ENCODE measurements at places on chromosomes 7 and 10.

DNA sequence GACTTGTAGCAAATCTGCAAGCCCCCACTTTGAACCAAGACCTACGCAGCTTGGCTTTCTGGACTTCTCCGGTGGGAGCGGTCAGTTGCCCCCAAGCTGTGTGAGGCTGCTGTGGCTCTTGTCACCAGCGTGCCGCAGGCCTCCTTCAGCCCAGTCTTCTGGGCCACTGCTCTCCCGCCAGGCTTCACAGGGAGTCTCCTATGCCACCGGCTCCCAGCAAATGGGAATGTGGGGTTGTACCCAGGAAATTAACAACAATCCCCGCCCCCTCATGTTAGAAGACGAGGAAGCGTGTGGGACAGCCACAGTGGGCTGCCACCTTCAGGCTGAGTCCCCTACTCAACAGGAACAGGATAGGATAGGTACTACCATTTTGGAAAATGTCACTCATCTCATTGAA, 4.2 kb downstream of the WDR86 start:
- no peak for DNase-seq

- DNase-seq, result no peak
These were observed 440.8 kb downstream of the HTR7 start for GRCh38 chr10:90417029-90417428.

DNA sequence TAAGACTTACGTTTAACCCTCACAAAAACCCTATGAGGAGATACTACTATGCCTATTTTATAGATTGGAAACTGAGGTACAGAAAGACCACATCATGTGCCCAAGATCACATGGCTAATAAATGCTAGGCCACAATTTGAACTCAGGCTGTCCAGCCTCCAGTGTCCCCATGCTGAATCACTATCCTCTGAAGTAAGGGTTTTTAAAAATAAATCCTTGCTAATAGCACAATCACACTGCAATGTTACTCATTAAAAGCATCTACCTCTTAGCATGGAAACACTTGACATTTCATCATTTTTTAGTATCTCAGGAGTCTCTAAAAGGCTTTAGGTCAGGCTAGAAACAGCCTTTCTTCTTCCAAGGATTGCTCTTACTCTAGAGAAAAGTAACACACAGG, 50.0 kb upstream of the PPP1R3C start:
- no peak for DNase-seq

DNA sequence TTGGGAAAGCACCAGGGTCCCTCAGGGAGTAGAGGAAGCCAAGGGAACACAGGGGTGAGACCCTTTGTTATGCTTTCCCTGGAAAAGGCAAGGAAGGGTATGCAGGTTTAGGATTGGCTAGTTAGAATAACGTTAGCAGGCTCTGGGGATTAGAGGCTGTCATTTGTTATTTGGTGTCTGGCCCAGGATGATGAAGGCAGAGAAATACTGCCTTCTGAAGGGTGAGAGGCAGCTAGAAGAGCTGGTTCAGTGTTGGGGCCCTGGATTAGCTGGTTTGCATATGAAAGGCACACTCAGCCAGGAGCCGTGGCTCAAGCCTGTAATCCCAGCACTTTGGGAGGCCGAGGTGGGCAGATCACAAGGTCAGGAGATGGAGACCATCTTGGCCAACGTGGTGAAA, 3.0 kb upstream of the PILRA start:
- DNase-seq, result no peak

DNA sequence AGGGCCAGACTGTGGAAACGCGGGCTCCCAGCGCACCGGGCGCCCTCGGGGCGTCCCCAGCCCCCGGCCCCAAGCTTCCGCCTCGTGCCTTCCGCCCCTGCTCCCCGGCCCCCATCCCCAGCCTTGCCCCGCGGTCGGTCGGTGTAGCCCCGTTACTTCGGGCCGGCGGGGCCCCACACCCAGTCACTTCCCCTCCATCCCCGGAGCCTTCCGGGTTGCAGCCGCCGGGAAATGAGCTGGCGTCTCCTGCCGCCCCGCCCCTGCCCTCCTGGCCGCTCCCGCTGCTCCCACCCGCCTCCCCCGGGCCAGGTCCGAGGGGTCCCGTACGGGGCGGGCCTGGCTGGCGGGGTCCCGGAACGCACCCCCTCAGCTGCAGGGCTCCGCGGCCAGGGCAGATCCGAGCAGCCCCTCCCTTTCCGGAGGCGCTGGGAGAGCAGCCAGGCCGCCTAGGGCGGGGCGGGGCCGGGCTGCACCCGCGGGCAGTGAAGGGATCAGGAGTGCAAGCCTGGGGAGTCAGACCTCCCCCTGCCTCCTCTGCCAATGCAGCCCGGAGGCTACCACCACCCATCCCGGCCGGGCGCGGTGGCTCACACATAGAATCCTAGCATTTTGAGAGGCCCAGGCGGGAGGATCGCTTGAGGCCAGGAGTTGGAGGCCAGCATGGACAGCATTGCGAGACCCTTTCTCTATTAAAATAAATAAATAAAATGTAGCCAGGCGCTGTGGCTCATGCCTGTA, 709 bp downstream of the ARPC1B start:
- DNase-seq, result peak; percentile 82

DNA sequence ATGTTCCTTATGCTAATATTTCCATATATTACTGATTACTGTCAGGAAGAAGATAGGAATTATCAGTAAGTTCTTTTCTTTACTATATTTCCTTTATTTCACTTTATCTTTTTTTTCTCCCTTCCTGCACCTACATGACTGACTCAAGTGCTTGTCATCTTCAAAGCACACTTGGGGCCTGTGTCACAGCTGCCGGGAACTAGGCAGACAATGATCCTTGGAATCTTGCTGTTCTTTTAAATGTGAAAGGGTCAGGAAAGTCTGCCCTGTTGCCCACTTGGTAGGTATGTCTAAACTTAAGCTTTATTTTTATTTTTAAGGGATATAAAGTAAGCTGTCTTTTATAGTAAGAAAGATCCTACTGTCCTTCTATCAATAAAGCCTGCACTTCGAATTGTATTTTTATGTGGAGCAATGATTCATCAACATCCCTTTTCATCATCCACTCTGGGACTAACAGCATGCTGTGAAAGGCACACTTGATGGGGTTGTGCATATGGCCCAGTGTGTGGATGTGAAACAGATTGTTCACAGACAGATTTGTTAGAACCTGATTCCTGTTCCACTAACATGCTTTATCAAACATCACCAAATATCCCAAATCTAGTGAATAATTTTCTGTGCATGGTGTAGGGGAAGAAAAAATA, 556.9 kb downstream of the DNAJB9 start:
- peak; percentile 75 for DNase-seq

GRCh38 chr7:121451367-121452094, 55.4 kb upstream of the FAM3C start:
- DNase-seq, result no peak

DNA sequence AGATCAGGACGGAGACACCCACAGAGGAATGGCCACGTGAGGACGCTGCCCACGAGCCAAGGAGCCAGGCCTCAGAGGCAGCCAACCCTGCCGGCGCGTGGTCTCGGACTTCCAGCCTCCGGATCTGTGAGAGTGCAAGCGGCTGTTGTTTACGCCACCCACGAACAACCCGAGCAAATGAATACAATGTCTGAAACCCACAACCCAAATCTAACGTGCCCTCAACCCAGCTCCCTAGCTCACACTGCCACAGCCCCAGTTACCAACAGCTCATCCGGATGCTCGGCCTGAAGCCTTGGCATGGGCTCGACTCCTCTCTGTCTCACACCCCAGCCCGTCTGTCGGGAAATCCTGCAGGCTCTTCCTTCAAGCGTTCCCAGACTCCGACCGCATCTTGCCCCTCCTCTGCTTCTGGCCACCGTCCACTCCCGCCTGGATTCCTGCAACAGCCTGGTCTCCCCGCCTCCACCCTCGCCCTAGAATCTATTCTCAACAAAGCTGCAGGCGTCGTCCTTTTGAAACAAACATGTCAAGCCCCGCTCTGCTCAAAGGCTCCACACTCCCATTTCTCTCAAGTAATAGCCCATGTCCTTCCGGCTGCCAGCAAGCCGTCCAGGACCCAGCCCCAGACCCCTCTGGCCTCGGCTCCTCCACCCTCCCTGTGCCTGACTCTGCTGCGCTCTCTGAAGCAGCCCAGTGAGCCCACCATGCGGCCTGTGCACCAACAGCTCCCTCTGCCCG, 35.3 kb downstream of the STK32C start:
- DNase-seq, result no peak

GRCh38 chr10:79941585-79942210, 7.2 kb downstream of the SFTPD start:
- DNase-seq, result no peak

DNA sequence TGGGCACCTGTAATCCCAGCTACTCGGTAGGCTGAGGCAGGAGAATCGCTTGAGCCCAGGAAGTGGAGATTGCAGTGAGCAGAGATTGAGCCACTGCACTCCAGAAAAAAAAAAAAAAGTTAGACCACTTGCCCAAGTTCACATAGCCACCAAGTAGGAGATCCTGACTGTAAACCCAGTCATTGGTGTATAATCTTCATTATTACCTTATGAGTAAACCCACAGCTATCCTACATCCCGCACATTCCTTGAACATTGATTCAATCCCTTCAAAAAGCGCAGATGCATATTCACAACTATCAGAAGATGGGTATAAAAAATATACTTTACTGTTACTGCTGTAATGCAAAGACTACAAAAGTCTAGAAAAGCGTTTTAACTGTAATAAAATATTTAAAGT, 512.9 kb downstream of the SUGCT start:
- no peak for DNase-seq

- no peak for DNase-seq
These were observed 58.9 kb downstream of the POLL start for GRCh38 chr10:101529207-101529606.

DNA sequence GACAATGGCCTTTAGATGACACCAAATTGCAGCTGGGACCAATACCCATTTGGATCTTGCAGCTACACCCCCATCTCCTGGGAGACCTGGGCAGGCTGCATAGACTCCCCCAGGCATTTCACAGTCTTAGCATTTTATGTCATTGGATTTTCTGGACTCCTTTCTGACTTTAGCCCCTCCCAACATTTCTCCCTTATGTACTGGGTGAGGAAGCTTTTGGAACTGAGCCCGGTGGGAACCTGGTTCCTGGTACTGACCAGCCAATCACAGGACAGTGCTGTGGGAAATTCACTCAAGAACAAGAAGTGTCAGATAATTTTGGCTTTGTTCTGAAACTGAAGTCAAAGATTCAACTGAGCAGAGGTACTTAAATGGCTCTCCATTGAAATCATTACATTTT, 177.7 kb downstream of the ACTR3B start:
- DNase-seq, result no peak

- DNase-seq, result no peak
These were observed 27.9 kb downstream of the C7orf25 start for GRCh38 chr7:42883950-42884349.

GRCh38 chr10:12566161-12567115, 217.1 kb downstream of the CAMK1D start:
- no peak for DNase-seq

GRCh38 chr10:72663971-72664370, 28.0 kb upstream of the MCU start:
- DNase-seq, result no peak

- peak; percentile 66 for DNase-seq
These were observed 195.4 kb downstream of the SKIDA1 start for GRCh38 chr10:21329995-21330627.

DNA sequence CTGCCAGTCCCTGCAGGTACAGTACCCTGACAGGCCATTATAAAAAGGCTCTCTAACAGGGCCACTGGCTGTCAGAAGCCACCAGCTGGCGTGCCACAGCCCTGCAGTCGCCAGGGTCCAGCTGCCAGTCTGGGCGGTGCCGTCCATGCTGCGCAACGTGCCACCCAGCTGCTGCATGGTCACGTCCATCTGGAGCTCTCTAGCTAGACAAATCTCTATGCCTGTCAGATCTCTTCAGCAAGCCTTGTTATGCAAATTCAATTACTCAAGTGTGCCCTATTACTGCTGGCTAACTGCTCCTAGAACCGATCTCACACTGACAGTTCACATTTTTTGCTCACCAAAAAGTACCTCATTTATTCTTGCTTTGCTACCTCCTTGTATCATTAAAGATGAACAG, 75.9 kb downstream of the HIBADH start:
- no peak for DNase-seq

DNA sequence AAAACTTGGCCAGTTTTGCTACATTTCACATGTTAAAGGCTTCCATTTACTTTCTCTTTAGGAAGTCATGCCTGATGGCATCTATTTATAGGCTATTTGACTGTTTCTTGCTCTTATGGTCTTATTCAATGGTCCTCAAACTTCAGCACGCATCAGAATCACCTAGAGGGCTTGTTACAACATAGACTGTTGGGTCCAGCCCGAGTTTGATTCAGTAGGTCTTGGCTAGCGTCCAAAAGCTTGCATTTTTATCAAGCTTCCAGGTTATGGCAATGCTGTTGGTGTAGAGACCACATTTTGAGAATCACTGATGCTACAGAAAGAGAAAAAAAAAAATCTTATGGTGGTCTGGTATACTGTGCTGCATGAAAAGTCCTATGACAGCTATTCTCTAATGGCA, 51.9 kb downstream of the MTPN start:
- DNase-seq, result no peak

- DNase-seq, result peak; percentile 21
These were observed 133.8 kb upstream of the PLXNA4 start for GRCh38 chr7:132709971-132710567.

- DNase-seq, result no peak
These were observed 48.5 kb upstream of the LEP start for GRCh38 chr7:128192497-128193142.

GRCh38 chr7:50782375-50783208, at the start of gene GRB10:
Gene GRB10, minus strand, starts transcription at chr7:50782896. Its CDS starts 50,574 bp downstream, at chr7:50732322.
- DNase-seq, result no peak

GRCh38 chr7:2182461-2182860, 50.3 kb downstream of the MAD1L1 start:
- no peak for DNase-seq

DNA sequence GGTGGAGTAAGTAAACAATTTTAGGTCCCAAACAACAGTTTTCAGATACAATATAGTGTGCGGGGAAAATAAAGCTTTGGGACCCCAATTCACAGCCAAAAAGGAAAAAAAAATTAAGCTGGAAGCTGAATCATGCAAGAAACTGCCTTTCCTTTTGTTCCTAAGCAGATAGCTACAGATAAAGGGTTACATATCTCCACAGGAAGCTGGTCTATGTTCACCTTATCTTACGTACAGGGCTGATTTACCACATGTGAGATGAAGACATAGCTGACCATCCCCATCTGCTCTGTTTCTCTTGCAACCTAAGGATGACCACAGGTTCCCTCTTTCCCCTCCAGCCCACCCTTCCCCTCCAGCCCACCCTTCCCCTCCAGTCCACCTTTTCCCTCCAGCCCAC, 14.2 kb upstream of the PFKP start:
- DNase-seq, result no peak
